ENCODE measurements at places on chromosomes 3 and 15.

DNA sequence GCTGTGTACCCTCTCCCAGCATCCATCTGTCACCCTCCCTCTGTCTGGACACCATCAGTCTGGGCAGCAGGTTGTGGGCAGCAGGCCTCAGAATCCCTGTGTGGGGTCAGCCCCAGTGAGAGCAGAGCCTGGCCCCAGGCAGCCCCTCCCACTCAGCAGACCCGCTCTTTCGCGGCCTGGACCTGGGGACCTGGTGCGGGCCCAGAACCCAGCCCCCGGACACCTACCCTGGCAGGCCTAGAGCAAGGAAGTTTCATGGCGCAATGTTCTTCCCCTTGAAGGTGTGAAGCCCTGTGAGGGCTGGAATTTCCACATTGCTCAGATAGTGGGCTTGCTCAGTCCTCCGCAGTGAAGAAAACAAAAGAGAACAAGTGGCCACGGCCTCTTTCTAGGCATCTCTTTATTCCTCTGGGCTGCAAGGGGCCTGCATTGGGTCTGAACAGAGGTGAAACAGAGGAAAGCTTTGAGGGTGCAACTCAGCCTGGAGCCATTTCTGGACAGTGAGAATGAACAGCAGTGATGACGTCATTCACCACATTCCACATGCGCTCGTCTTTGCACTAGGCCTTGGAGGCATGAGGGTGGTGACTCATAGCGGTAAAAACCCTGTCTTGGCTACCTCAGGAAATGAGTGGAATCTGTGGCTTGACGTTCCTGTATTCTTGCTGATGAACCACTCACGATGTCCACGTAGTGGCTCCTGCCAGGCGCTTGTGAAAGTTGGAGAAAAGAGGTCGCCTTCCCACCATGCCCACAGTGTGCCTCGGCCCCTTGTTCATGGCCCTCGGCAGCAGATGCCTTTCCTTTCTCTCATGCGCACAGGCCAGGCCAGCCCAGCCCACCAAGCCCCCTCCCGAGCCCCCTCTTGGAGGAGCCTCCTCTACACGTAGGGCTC lies 66.1 kb downstream of the SLC30A4 start:
- no peak for DNase-seq

DNA sequence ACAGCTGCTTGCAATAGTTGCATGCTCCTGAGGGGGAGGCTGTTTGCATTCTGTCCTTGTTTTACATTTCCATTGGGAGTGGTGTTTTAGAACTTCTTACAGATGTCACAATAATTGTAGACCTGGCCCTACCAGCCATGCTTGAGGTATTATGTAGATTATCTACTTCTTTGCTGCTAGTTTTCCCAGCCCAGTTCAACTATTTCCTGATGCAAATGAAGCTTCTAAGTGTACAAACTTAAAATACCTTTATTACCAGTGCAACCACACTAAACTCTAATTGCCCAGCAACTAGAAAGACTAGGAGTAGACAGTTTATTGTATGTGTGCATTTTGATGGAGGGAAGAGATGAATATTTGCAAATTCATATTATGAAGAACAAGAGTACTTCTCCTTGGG lies 104.9 kb upstream of the MYZAP start:
- no peak for DNase-seq

DNA sequence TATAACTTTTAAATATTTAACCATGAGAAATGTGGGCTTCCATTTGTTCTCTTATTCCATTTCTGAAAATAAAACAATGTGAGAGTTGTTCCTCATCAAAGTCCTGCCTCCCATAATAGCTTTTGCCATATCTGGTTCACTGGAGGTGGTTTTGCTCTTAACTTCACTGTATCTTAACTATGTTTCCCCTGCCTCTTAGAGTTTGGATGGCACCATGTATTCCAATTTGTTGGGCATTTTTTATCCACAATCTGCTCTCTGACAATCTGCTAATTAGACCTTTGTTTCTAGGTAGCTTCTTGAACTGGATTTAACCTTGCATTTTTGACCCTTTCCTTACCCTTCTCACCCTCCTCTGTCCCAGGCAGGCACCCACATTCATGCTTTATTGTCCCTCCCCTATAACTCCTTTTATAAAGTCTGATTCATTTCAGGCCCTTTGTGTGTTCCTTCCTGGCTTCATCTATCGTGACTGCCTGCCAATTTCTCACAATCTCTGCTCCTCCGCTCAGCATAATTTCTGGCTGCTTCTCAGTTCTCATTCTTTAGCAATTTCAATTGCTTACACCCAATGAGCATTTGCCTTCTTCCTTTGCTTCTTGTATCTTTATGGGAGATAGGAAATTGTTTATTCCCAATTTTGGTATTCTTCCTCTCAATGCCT lies 144.2 kb upstream of the ARHGEF26 start:
- DNase-seq, result no peak

- no peak for DNase-seq
Measured at GRCh38 chr15:99967841-99968371, 234.7 kb upstream of the LYSMD4 start.

- DNase-seq, result no peak
Measured at GRCh38 chr3:57794951-57795350, 38.8 kb downstream of the SLMAP start.

DNA sequence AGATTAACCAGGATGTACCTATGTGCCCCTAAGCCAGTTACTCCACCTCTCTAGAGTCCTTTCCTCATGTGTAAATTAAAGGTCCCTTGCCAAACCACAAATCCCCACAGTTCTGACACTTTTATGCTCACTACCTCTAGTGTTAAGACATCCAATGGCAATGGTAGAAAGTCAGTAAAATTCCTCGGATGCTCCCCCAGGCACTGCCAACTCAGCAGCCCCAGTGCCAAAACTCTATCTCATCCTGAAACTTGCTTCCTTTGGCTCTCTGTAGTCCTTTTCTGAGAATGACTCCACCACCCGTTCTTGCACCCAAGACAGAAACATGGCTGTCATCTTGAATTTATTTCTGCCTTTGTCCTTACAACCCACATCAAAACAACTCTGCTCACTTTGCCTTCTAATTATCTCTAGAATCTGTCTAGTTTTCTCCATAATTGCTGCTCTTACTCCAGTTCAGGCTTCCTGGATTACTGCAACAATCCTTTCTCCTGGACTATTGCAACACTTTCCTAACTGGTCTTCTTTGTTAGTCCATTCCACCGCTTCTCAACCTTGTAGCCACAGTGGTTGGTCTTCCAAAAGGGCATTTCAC lies 41.6 kb downstream of the MB21D2 start:
- no peak for DNase-seq

DNA sequence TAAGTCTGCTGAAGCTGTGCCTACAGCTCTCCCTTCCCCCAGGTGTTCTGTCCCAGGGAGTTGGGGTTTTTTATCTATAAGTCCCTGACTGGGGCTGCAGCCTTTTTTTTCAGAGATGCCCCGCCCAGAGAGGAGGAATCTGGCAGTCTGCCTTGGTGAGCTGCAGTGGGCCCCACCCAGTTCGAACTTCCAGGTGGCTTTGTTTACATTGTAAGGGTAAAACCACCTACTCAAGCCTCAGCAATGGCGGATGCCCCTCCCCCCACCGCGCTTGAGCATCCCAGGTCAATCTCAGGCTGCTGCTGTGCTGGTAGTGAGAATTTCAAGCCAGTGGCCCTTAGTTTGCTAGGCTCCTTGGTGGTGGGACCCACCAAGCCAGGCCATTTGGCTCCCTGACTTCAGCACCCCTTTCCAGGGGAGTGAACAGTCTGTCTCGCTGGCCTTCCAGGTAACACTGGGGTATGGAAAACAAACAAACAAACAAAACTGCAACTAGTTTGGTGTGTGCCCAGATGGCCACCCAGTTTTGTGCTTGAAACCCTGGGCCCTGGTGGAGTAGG lies 189.4 kb downstream of the MFSD1 start:
- DNase-seq, result peak; percentile 20

DNA sequence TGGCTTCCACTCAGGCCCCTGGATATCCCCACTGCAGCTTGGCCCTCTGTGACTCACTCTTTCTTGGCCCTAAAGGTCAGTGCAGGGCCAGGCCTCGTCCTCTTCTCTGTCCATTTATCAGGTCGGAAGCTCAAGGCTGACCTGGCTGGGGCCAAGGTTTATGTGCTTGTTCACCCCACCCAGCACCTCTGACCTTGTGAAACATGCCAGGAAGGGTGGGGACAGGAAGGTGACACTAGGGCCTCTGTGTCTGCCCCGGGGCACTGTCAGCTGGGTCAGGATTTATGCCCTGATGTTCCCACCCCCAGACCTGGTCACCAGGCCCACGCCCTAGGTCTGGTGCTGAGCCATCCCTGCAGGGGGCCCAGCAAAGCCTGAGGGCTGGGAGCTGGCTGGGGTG lies 103.8 kb downstream of the FBLN2 start:
- no peak for DNase-seq

DNA sequence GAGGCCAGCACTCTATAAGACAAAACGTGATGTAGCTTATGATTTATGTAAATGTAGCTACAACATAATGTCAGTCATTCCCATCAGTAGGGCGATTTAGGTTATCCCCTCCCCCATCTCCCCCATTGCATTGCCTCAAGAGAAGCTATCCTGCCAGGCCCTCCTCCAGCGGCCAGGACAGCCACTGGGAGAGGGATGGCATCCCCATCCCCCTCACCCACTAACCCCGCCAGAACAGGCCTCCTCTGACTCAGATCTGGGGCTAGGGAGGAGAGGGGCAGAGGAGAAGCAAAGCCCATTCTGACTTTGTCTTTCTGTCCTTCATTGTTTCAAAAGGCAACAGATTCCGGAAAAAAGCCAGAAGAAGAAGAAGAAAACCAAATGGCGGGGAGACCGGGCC lies 32.6 kb upstream of the ESYT3 start:
- DNase-seq, result no peak

DNA sequence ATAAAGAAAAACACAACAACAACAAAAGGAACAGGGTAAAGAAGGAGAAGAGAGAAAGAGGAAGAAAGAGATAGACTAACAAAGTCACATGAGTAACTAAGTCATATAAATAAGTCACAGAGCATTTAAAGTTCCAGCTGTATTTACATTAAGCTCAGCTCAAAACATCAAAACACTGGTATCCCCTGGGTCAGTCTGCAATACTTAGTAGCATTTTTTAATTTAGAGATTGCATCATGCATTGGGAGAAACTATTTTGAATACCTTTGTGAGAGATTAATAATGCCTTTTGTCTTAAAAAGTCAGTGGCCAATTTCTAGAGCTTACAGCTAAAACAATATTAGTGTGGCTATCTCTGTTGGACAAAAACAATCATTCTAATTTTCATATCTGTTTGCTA lies 78.4 kb downstream of the NEK10 start:
- DNase-seq, result no peak

GRCh38 chr15:68734352-68734751 lies 86.3 kb downstream of the ANP32A start:
- DNase-seq, result no peak

DNA sequence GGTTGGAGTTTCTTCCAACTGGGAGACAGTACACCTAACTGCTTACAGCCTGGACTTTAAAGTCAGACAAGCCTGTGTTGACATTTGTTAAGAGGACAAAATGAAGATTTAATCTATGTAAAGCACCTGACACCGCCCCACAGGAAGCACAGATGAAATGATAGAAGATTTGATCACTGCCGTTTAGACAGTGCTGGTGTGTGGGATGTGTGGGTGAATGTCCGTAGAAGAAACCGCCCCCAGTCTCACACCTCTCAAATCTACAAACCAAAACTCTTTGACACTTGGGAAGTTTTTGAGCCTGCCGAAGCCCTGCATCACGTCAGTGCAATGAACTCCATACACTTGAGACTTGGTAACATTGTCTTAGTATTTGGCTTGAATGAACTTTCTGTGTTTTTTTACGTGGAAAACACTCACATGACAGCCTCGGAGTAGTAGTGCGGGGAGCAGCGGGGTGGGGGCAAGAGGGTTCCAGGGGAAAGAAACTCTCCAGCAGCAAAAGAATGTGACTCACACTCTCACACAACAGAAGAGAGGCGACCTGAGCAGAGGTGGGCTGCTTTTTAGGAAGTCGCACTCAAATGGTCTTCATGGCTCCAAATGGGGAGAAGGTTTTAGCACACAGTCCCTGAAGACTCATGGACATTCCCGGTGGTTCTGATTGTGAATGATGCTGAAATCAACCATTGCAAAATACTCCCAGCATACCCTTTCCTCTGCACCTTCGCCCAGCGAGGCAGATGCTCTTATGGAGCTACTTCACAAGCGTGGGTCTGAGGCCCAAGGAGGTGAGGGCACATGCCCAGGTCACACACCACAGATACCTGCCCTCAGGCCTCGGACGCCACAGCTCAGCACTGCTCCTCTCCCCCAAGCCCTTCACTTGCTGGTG lies 79.2 kb downstream of the SRGAP3 start:
- DNase-seq, result no peak

Measured in NCI-H1417 treated with DMSO at 0.1 percent for 48 hours (cell line).